ENCODE measurements at places on chromosomes 3 and 15.

DNA sequence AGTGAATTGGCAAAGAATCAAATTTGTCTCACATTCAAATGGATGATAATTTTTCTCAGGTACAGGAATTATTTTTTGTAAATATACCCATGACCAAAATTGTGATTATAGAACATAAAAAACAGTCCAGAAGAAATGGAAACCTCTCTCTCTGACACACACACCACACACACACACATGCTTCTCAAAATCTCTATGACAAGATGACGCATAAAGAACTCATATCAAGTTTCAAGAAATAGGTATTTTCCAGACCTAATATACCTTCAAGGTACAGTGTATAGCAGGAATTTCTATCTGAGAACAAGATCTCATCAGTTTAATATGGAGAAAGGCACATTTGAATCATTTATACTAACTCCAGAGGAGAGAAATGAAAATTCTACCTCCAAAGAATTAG, 1069.1 kb upstream of the ALCAM start:
- no peak for DNase-seq

DNA sequence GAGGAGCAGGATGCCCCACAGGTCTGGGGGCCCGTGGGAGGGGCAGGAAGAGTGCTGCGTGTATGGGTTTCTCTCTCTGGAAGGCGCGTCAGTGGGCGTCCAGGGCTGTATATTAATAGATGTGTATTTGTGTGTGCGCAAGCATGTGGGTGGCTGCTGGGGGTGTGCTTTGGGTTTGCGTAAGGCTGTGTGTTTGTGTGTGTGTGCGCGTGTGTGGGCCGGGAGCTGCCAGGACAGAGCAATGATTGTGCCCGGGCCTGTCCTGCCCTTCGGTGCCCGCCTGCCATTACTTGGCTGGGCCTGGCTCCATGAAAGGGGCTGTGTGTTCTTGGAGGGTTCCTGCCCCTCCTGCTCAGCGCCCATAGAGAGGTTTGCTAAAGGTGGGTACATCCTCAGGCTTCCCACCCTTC, 16.3 kb downstream of the CSPG4 start:
- DNase-seq: no peak

DNA sequence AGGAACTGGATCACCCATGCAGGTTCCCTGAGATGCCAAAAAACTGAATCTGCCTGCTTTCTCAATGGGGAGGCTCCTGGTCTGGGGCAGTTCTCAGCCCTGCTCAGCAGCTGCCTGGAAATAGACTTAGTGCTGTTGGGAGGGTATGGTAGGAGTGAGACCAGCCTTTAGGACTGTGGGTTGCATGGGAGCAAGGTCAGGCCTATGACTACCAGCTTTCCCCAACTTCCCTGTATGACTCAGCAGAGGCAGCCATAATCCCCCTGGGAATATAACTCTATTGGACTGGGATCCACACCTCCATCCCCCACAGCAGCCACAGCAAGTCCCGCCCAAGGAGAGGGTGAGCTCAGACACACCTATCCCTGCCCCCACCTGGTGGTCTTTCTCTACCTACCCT, 87.0 kb downstream of the CFAP44 start:
- no peak for DNase-seq

GRCh38 chr3:141071681-141072260, 20.6 kb downstream of the SPSB4 start:
- DNase-seq: no peak

- DNase-seq: no peak
Measured at GRCh38 chr3:110743202-110743601, 328.4 kb upstream of the NECTIN3 start.

DNA sequence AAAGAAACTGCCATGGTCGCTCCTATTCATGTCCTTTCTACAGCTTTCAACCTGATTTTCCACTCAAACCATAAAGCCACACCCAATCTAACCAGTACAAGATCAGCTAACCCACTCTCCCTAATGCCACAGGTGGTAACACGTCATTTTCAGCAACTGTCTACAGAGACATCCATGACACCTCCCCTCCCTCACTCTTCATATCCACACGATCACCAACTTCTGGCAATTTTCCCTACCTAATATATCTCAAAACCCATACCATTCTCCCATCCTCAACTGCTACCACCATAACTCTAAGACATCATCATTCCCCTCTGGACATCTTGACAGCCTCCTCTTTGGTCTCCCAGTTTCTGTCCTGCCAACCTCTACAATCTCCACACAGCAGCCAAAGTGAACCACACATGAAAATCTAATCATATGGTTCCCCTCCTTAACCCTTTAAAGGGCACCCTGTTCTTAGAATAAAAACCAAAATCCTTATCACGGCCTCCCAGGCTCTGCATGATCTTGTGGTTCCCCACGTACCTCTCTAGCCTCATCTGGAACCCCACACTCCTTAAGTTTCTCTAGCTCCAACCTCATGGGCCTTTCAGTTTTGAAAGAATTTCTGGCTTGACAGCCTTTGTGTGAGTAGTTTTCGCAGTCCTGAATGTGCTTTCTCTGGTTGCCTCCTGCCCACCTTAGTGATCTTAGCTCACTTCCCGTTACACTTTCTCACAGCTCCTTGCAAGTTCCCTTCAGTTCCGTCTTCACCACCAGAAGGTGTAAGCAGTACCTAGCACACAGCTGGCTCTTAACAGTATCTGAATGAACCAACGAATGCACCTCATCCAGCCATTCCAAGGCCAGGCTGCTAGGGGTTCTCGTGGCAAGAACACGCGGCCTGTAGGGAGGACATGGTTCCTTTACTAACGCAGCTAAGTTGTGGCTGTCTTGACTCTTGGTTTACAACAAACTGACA, 33.4 kb downstream of the SPINK8 start:
- peak; percentile 48 for DNase-seq

- DNase-seq: no peak
Measured at GRCh38 chr3:31092748-31093589, 198.5 kb upstream of the GADL1 start.

GRCh38 chr3:179083977-179084376, 12.4 kb upstream of the ZMAT3 start:
- DNase-seq: no peak

DNA sequence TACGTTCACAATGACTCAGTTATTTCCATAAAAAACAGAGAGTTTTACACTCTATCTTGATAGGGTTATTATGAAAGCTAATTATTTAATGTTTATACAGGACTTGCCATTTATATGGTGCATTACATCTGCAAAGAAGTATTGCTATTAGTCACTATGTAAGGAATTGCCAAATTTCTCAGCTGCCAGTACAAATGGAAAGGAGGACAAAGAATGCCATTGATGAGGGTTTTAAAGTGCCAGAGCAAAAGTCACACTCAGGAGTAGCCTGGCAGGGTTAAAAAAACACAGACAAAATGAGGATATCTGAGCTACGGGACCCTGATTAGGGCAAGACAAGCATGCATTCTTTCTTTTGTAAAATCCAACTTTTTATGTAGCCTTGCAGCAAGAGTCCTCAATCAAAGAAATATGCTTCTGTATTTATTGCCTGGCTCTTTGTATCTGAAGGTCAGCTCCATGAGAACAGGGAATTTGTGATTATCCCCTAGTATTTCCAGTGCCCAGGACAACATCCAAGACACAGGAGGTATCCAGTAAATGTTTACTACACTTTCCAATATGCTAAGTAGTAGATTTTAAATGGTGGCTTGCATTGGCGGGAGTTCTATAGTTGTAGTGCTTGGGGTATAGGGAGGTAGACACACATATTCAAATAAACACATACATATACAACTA, 1013.6 kb downstream of the ROBO1 start:
- no peak for DNase-seq

- DNase-seq: no peak
Measured at GRCh38 chr3:127123533-127123932, 69.4 kb upstream of the PRR23E start.

GRCh38 chr3:22935040-22935439, 268.1 kb upstream of the UBE2E2 start:
- no peak for DNase-seq

- peak; percentile 2 for DNase-seq
Measured at GRCh38 chr3:161171113-161171512, 50.0 kb upstream of the NMD3 start.

DNA sequence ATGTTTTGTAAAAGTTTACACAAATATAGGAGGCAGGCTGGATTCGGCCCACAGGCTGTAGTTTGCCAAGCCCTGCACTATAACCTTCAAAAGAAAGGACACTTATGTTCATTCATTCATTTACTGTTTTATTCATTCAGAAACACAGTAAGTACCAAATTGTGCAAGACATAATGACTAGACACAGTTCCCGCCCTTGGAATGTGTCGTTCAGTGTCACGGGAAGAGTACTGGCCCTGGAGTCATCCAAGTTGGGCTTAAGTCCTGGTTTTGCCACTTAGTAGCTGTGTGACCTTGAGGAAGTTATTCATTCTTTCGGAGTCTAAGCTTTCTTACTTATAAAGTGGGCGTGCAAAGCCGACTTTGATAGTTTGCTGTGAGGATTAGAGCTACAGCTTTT, 22.0 kb downstream of the COLQ start:
- DNase-seq: no peak

DNA sequence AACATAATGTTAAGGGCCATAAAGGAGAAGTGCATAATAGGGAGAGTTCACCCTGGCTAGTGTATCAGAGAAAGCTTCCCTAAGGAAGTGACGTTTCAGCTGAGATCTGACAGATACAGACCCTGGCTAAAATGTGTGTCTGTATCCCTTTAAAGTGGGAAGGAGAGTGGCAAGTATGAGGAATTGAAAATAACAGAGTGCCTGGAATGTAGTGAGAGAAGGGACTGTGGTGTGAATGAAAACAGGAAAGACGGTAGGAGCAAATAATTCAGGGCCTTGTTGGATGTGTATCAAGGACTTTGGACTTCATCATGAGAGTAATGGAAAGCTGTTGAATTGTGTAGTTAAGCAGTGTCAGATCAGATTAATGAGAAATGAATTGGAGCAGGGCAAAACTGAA, 30.5 kb downstream of the NEO1 start:
- DNase-seq: peak; percentile 14

DNA sequence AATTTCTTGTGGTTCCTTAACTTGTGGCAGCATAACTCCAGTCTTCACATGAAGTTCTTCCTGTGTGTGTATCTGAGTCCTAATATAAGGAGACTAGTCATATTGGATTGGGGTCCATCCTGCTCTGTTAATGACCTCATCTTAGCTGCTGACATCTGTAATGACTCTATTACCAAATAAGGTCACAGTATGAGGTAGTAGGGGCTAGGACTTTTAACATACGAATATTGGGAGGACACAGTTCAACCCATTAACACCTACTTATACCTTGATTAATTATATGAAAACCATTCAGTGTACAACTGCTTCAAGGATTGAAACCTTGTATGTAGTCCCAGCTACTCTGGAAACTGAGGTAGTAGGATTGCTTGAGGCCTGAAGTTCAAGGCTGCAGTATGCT, 43.9 kb downstream of the OIP5 start:
- DNase-seq: no peak

DNA sequence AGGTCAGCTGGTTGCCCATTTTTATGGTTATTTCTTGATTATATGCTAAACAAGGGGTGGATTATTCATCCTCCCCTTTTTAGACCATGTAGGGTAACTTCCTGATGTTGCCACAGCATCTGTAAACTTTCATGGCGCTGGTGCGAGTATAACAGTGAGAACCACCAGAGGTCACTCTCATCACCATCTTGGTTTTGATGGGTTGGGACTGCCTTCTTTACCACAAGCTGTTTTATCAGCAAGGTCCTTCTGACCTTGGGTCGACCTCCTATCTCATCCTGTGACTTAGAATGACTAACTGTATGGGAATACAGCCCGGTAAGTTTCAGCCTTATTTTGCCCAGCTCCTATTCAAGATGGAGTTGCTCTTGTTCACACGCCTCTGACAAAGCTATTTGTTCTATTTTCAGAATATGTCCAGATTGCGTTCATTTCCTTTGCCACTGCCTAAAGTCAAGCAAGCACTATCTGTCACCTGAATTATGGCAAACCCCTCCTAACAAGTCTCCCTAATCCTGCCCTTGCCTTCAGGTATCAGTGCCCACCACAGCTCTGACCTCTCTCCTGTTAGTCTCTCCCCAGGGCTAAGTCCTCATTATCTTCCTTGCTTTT, 308.5 kb downstream of the ROBO2 start:
- no peak for DNase-seq

- no peak for DNase-seq
Measured at GRCh38 chr15:88646951-88647350, 8.1 kb downstream of the ISG20 start.

DNA sequence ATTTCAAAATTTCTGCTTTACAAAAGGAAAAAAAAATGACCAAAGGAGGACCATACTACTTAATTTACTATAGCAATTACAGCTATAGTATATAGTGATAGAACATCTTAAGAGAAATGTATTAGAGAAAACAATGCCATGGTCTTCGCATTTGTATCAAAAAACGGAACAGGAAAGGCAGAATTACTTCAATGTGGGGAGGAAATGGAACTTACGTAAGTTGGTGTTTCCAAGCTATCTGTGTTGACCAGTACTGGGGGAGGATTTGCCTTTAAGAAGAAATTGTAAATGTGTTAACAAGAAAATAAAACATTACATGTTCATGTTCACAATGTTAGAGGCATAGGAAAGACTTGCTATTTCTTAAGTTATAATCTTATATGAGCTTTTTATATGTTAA, 119.9 kb upstream of the MELTF start:
- peak; percentile 22 for DNase-seq

GRCh38 chr3:172892158-172892557, 141.6 kb downstream of the ECT2 start:
- DNase-seq: no peak

DNA sequence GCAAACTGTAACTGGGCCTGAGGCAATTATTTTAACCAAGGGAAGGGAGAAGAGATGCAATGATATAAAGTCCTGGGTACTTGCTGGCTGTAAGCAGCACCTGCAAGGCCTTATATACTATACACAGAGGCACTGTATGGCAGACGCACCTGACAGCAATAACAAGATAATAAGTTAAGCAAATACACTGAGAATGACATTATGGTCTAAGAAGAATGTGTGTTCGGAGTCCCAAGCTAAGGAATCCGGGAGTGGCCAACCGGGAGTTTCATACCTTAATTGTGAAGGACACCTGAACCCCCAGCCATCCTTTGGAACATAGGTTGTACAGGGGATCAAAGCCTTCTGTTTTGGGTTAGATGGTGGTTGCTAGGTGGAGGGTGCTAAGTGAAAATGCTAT, 13.7 kb downstream of the FAM240A start:
- no peak for DNase-seq

GRCh38 chr15:40060236-40060961, 21.4 kb upstream of the SRP14 start:
- DNase-seq: no peak

DNA sequence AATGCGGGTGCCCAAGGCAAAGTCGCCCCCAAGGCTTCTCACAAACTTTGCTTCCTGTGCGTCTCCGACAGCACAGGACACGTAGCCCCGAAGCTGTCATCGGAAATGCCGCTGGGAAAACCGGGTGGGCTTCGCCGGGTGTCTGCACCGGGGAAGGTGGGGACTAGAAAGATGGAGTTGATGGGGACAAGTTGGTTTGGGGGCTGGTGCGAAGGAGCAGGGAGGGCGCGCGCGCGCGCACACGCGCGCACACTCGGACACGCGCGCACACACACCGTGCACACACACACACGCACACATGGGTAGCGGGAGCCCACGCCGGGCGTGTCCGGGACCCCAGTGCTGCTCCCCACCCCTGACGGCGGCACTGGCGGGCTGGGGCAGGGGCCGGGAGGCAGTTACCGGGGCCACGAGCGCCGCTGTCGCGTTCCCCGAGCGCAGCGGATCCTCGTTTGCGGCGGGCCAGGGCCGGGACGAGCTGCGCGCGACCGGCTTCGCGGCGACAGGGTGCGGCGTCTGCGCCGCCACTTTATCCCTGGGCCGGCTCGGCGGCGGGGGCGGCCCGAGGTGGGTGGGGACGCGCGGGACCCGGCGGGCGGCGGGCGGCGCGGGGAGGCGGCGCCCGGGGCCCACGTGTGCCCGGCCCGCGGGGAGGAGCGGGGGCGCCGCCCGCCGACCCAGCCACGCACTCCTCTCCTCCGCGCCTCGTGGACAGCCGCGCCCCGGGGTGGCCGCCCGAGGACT, 539 bp upstream of the MGLL start:
- DNase-seq: peak; percentile 71
